Mucosa of gallbladder (tissue), 1 donor: ENCODE measurements at places on chromosomes 13 and 19. TPM values are rescaled to one million over a fixed set of nuclear protein-coding genes. Genes with fewer than 3 reads are reported as not detected.

Gene C5AR1
- 18.7 TPM for total RNA-seq

Gene SLC27A5
- 7.9 TPM for total RNA-seq

Gene RAD23A
- total RNA-seq, result 83.0 TPM

Gene ADAMTS10
- 32.6 TPM for total RNA-seq

Gene KISS1R
- total RNA-seq, result 0.17 TPM

Gene CAPN12
- 206 TPM for total RNA-seq

Gene ZNF808
- 34.2 TPM for total RNA-seq

Gene C1QTNF9B
- not detected for total RNA-seq

Gene FOSB
- total RNA-seq, result 7.2 TPM

Gene CPB2
- 13.3 TPM for total RNA-seq
